ENCODE measurements at places on chromosomes 2 and 18.

GRCh38 chr2:109144271-109144670 lies 15.3 kb downstream of the SH3RF3 start:
- DNase-seq, result no peak

GRCh38 chr2:237044281-237044680 lies 41.4 kb upstream of the COPS8 start:
- no peak for DNase-seq

GRCh38 chr2:222445227-222445626 lies 20.9 kb downstream of the SGPP2 start:
- DNase-seq, result no peak

GRCh38 chr2:62705859-62706720 lies 577 bp downstream of the EHBP1 start:
- no peak for DNase-seq

DNA sequence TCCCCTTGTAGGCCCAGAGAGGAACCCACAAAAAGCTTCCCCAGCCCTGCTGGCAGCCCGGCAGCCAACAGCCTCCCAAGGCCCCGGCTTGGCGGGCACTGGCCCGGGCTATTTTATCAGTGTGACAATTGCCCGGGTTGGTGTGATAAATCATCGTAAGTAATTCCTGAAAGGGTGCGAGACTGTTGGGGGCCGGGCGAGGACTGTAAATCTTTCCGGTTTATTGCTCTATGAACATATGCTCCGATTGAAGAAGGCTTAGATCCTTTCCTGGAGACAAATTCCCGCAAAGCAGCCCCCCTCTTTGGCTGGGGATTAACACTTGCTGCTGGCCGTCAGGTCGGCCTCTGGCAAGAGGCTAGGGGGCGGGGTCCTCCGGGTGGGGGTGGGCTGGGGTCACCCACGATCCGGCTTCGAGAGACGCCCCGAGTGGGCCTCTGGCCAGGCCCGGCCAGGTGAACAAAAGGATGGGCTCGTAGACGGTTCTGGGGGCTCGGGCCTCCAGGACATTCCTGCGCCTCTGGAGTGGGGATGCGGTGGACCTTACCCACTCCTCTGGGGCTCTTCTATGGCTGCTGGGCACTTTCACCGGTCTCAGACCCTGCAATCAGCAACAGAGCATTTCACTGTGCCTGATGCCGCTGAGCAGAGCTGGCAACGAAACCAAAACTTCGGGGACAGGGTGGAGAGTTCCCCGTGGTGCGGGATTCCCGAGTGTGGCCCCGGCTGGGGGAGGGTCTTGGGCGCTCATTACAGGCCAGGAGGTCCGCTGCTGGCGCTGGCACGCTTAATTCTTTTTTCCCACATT lies 2.0 kb downstream of the HOXD3 start:
- DNase-seq, result no peak

DNA sequence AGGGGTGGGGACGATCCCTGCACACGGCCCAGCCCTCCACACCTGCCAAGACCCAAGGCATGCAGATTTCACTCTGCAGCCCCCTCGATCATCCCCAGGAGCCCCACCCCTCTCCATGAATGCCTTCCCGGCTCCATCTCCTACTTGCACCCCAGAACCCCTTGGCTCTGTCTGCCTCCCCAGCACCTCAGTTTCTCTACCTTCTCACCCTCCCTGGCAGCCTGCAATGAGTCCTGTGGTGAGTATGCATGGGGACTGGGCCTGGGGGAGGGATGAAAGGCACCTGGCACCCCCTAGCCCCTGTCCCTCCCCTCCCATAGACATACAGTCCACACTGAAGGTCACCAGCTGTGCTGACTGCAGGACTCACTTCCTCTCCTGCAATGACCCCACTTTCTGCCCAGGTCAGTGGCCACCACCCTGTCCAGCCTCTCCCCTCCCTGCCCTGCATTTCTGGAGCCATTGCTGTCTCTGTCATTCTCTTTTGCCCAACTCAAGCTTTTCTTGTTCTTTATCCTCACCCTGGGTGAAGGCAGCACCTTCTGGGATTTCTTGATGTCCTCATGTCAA lies 1.0 kb downstream of the TEX51 start:
- no peak for DNase-seq

DNA sequence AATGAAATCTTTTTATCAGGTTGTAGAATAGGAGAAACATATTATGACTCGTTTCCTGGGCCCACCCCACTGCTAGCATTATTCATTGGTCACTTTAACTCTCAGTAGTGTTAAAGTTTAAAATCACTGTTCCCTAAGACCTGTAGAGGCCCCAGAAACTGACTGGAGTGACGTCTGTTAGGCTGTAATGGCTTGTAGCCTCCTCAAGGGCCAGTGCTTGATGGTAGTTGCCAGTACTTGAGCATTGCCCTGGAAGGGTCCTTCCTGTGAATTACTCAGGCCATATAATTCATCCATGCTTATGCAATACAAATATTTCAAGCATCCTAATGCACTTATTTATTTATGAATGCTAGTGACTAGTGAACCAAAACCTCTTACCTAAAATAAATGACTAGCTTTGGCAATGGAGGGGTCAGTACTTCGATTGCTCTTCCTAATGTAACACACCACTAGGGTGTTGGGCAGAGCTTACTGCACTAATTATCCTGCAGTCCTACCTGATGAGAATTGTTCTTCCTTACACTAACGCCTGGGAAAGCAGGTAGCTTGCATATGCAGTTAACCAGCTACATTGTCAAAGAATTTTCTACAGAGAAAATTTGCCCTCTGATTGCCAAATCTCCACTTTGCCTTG lies 31.2 kb downstream of the ARHGAP25 start:
- DNase-seq, result no peak

- DNase-seq, result peak; percentile 54
These were observed 569 bp downstream of the PDK1 start for GRCh38 chr2:172556284-172557033.

DNA sequence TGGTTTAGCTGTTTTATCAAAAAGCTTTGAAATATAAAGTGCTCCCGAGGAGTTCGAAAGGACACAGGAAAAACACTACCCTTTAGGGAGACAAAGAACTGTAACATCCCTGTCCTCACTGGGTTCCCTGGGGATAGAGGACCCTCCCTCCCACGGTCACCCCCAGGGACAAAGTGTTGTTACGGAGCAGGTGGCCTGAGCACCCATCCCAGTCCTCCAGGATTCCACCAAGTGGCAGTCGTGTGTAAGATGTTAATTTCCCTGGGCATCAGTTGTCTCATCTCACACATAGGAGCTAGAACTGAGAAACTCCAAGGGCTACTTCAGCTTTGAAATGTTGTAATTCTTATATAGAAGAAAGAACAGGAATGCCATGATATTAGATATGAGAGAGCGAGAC lies 137.7 kb downstream of the ALK start:
- no peak for DNase-seq

- DNase-seq, result no peak
These were observed 1142.0 kb upstream of the PIK3C3 start for GRCh38 chr18:40812981-40813515.

DNA sequence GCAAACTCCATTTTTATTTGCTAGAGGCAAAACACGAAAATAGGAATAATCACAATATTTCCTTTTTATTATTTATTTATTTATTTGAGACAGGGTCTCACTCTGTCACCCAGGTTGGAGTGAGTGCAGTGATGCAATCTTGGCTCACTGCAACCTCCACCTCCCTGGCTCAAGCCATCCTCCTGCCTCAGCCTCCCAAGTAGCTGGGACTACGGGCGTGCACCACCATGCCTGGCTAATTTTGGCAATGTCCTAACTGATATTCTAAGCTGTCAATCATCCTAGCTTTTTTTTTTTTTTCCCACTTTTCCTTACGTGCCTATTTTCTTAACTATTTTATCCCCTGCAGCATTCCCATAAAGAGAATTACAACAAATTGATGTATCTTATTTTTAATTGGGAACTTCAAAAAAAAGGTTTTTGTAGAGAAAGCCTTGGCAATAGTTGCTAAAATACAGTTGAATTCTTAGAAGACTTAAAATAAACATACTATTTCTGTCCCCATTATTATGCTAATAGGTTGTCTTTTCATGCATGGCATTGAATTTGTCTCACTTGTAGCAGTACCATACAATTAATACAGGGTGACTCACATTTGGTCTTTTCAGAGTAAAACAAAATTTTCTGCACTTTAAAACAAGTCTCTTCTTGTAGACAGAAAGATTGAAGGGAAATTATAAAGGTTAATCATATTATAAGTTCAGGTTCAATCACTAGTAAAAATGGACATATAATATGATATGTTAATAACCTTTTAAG lies 153.5 kb downstream of the SLC39A10 start:
- DNase-seq, result no peak

GRCh38 chr18:43514747-43515146 lies 237.5 kb upstream of the SYT4 start:
- DNase-seq, result no peak

DNA sequence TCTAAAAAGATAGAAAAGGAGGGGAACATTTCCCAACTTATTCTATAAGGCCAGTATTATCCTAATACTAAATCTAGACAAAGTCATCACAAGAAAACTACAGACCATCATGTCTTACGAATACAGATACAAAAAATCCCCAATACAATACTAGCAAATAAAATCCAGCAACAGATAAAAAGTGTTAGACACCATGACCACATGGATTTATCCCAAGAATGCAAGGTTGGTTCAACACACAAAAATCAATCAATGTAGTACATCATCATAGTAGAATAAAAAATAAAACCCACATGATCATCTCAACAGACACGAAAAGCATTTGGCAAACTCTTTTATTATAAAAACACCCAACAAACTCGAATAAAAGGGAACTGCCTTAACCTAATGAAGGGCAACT lies 18.5 kb downstream of the SLC66A2 start:
- DNase-seq, result no peak

GRCh38 chr2:200733713-200734198 lies 78.0 kb upstream of the BZW1 start:
- DNase-seq, result no peak

GRCh38 chr18:41744421-41745030 lies 210.5 kb upstream of the PIK3C3 start:
- DNase-seq, result no peak

GRCh38 chr18:39053571-39053970 lies 1488.0 kb upstream of the CELF4 start:
- DNase-seq, result no peak

DNA sequence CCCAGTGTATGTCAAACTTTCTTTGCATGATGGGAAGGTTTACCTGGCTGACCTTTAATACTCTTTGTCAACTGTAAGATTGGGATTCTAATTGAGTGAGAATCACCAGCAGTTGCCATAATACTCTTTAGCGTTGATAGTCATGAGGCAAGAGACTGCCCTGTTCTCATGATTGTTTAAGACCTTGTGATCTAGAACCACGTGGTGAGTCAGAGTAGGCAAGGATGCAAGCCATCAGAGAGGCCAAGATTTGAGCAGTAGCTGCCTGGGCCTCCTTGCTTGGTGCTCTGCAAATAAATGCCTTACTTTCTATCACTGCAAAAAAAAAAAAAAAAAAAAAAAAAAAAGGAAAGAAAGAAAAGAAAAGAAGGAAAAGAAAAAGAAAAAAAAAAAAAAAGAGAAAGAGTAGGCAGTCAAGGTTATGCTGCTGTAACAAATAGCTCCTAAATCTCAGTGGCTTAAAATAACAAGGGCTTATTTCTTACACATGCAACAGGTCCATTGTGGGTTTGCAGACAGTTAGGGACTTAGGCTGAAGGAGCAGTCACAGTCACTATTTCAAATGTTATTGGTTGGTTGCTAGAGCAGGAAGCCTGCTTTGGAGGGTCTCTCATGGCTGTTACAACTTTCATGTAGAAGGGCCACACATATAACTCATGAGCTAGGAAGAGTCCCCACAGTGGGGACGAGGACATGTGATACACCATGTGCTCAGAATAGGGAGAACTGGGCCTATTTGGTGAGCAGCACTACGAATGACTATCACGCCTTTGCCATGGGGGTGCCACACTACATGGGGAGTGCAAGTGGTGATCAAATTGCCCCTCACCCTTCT lies 21.7 kb downstream of the IL1R2 start:
- no peak for DNase-seq

- DNase-seq, result no peak
These were observed 136.9 kb upstream of the SPOPL start for GRCh38 chr2:138364554-138365162.

DNA sequence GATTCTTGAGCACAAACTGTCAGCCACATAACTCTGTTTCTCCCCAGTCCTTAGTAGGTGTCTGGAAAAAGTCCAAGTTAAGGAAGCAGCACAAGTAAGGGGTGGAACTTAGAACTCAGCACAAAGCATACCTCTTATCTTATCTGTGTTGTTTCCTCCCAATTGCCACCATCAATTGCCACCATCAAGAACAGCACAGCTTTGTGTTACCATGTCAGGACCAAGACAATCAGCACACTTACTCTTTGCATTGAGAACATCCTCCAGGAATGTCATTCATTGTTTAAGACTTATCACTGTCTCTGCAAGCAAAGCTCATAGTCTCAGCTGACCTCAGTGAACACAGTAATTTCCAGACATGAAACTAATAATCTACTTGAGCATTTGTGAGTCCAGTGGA lies 212.7 kb upstream of the FSHR start:
- DNase-seq, result no peak

DNA sequence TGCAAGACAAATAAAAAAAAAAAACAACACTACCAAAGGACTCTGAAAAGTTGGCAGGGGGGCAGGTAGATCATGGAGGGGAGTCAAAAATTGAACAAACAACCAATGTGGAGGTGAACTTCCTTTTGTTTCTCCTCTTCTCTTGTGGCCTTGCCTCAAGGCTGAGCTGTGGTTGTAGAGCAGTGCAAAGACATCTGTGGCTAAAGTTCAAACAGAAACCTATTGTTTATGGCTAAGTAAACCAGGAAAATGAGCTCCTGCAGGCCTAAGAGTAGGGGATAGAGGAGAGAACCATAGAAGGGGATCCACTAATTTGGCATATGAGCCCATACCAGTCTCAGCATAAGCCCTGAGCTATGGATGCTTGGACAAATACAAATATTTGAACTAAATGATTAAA lies 40.2 kb upstream of the EGR4 start:
- no peak for DNase-seq

DNA sequence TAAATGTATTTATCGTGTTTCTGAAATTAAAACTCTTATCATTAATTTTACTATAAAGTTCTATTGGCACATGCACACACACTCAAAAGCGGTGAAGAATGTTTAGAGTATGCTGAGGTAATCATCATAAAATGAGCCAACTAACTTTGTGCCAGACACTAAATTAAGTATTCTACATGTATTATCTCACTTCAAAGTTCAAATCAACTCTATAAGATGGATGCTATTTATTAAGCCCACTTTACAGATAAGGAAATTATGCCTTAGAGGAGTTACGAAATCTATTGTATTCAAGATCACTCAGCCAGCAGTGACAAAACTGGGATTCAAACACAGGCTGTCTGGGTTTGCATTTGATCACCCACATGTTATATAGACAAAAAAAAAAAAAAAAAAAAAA lies 24.9 kb downstream of the OLA1 start:
- DNase-seq, result no peak
